ENCODE measurements at places on chromosomes 16 and 17.

DNA sequence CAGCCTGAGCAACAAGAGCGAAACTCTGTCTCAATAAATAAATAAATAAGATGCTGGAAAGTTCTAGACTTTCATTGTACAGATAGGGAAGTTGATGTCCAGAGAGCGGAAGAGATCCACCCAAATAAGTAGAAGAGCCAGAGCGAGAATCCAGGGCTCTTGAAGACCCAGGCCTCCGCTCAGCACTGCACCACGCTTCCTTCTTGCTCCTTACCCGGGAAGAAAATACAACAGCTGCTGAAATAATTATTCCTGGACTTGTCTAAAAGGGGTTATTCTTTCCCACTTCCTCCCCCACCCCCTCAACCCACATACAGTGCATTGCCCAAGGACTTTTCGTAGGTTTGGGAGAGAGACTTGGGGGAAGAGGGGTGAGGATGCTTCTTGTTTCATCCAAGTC is 26.7 kb downstream of the CDK5RAP3 start:
- no peak for DNase-seq

GRCh38 chr16:51763072-51763661 is 612.1 kb upstream of the SALL1 start:
- DNase-seq: peak; percentile 53

DNA sequence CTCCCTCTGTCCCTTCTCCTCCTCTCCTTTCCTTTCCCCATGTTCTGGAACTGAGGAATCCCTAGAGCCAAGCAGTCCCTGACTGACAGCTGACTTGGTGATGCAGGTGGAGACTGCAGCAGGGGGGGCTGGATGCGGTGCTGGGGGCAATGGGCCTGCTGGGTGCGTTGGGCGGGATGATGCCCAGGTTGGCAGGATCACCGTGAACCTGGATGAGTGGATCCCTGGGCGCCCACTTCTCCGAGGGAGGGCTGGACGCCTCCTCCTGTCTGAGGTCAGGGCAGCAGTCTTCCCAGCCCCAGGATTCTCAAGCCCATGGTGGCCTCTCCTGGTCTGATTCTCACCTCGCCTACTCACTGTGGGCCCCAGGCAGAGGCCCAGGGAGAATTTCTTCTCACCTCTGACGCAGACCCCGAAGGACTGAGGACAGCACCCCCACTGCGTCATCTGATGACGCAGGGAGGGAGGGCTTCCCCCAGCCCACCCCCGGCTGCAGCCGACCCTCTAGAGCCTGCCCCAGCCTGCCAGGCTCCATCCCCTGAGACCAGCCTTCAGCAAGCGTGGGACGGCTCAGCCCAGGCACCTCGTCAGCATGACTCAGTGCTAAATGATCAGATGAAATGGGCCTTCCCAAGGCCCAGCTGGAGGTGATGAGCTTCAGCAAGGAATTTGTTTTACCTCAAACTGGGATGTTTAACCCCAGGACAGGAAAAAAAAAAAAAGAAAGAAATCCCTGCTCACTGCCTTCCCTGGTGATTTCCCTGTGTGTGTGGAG is 188.0 kb upstream of the TNRC6C start:
- DNase-seq: no peak

DNA sequence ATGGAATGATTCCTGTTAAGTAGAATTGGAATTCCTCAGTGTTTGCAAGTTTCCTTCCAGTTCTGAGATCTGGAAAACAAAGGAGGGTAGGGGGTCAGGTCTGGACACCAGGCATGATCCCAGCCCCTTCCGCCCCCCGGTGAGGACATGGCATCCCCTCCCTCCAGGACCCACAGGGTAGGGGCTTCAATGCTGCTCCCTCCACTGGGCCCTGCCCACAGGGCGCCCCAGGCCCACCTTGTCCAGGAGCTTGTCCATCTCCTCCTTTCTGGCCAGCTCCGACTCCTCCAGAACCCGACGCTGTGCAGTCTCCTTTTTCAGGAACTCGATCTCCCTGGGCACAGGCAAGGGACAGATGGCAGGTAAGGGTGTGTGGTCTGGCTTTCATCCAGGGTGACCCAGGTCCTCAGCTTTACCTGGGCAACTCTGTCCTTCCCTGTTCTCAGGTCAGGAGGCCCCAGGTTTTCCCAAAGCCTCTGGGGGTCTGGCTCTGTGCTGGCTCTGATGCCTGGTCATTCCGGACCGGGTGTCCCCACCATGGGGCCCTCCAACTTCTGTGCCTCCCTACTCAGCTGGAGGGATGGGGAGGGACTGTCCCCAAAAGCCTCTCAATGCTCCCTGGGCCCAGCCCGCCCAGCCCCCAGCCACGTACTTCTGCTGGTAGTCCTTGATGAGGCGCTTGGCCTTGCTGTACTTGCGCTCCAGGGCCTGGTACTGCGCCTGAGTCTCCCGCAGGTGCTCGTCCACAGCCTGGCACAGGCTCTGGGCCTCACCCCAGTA is 5.5 kb upstream of the SAMD14 start:
- DNase-seq: no peak

DNA sequence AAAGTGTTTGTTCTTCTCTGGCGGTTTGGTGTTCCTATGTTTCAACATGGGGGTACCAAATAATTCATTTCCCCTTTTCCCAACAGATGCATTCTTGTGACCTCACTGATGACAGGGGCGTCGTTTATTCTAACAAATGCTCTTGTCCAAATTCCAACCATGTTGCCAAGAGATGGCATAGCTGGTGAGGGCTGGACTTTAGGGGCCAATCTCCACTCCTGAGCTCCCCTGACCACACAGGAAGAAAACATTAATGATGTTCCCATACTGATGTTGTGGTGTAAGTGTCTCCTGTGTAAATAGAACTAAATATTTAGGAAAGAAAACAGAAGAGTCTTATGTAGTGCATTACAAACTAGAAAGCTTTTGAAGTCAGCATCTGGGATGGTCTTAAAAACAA is 431.6 kb downstream of the CDH13 start:
- no peak for DNase-seq

DNA sequence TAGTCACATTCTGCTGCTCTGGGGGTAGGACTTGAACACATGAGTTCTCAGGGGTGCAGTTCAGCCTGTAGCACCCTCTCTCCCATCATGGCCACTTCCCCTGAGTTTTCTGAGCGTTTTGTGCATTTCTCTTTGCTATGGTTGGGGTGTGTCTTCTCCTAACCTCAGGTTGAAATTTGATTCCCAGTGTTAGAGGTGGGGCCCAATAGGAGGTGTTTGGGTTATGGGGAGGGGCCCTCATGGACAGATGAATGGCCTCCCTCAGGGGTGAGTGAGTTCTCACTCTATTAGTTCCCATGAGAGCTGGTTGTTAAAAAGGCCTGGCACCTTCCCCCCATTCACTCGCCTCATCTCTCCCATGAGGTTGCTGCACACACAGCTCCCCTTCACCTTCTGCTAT is 101.1 kb downstream of the FOXL1 start:
- no peak for DNase-seq

GRCh38 chr17:33523577-33523981 is 230.5 kb upstream of the ASIC2 start:
- no peak for DNase-seq

DNA sequence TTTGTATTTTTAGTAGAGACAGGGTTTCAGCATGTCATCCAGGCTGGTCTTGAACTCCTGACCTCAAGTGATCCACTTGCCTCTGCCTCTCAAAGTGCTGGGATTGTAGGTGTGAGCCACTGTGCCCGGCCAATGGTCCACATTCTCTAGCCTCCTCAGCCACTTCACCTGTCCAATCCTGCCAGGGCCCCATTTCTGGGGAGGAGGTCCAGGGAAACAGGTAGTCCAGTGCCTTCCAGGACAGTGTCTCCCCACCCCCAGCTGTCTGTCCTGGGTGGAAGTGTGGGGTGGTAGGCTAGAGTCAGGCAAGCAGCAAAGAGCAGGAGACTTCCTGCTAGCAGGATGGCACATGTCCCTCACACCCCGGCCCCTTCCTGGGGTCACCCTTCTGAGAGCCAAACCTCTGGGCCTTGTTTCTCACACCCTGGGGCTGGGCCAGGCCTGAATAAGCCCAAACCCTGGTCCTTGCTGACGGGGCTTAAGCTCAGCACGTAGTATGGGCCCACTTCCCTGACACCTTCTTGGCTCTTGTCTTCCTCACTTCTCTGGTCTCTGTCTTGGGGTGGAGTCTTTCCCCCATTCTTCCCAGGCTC is 5.0 kb downstream of the FHOD1 start:
- no peak for DNase-seq

Measured in DMS79 treated with DMSO at 0.1 percent for 48 hours (cell line).